Mesenteric fat pad (tissue), 1 donor: ENCODE measurements at places on chromosomes 3 and 15. TPM values are rescaled to one million over a fixed set of nuclear protein-coding genes. Genes with fewer than 3 reads are reported as not detected.

- no peak for DNase-seq
Observed at GRCh38 chr3:139306078-139306477, 37.7 kb upstream of the MRPS22 start.

DNA sequence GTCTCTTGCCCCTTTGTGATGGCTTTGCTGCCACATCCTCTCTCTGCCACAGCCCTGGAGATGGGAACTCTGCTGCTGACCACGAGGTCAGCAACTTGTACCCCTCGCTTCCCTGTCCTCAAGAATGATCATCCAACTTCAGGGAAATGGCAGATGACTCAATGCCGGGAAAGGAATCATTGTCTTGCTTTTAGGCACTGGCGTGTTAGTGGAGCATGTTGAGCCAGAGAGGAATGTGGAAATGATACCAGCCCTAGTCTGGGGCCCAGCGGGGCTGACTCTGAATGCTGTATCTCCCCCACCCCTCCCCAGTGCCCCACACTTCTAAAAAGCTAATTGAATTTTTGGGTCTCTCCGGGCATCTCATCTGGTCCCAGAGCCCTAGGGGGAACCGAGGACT, 184.9 kb upstream of the BHLHE40 start:
- no peak for DNase-seq

ZIC4 gene
- total RNA-seq, result not detected

SEC22A gene
- 11.4 TPM for total RNA-seq

HIGD2B gene
- total RNA-seq, result not detected

GRCh38 chr3:4321732-4322131, 18.6 kb downstream of the SETMAR start:
- no peak for DNase-seq

DNA sequence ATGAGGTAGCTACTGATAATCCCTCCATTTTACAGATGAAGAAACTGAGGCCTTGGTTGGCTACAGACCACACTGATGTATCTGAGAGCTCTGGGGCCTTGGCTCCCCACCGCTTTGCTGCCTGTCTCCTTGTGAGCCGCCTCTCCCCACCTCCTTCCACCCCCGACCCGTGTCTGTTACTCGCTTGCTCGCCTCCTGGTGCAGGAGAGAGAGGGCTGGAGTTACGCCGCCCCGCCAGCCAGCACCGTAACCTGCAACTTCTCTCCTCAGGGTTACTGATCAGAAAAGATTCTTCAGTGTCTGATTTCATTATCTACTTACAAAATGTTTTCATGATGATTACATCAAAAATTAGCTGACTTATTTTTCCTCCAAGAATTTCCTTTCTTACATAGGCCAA, 34.1 kb downstream of the TM2D3 start:
- no peak for DNase-seq

PRR20G gene
- total RNA-seq, result not detected

GRCh38 chr15:41241221-41241964, 10.3 kb downstream of the CHP1 start:
- DNase-seq, result no peak

DNA sequence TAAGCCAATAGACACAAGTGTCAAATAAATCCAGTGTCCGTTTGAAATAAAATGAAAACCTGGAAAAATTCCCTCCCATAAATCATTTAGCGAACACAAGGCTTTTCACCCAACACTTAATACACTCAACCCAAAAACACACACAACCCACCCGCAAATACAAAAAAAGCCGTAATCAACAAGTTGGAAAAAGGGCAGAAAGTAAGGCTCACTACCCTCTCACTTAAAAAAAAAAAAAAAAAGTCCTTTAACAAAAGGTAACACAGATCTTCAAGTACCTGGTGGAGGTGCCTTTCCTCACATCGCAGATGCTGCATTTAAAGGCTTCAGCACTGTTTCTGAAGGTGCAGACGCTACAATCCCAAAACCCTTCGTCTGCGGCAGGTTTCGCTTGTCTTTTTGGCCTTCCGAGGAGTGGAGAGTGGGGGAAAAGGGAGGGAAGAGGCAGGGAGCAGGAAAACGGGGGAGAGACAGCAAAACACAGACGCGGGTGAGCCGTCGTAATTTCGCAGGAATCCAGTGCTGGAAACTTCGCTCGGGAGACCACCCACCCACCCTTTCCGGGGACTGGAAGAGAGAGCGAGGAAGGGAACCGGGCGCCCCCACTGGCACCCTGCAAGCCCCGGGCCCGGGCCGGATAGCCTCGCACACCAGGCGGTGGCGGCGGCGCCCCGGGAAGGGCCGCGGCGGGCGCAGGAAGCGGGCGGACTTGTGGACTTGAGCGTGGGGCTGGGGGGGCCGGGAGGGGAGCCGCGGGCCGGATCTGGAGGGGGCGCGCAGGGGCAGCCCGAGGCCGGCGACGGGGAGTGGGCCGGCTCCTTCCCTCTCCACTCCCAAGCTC, 401.8 kb downstream of the SHQ1 start:
- DNase-seq, result peak; percentile 92

- no peak for DNase-seq
Observed at GRCh38 chr3:183697610-183698317, at the start of gene YEATS2. Gene YEATS2 (plus strand): TSS chr3:183697797. CDS start chr3:183715163, 17,366 bp downstream.

CACNA2D3 gene
- total RNA-seq, result 0.48 TPM

DNA sequence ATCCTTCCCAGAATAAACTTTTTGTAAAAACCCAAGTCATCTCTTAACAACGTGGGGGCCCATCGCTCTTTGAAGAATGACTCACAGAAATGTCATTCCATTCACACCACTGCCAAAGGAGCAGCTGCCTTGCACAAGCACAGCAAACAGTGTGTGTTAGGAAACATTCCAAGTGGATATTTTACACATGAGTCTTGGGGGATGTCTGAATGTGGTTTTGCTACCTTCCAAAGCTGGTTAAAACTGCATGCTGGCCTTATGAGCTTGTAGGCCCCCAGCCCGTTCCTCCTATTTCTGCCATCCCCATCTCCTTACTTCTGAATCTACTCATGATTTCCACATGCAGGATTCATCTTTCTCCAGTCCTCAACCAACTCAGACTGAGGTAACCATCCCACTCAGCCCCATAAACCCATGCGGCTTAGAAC, 130.8 kb downstream of the CPNE4 start:
- no peak for DNase-seq
